ENCODE measurements at places on chromosomes 7 and 10. TPM values are rescaled to one million over a fixed set of nuclear protein-coding genes. Genes with fewer than 3 reads are reported as not detected.

The PTN gene
- total RNA-seq: 80.7 TPM

The AGAP4 gene
- 25.7 TPM for total RNA-seq

The EBLN1 gene
- total RNA-seq: 1.4 TPM

The AGR2 gene
- 0.16 TPM for total RNA-seq

The CPN1 gene
- total RNA-seq: 0.87 TPM

The MNX1 gene
- total RNA-seq: 3.0 TPM

The FGF8 gene
- not detected for total RNA-seq

The NACAD gene
- total RNA-seq: 6.9 TPM
